ENCODE measurements at places on chromosomes 4 and X.

GRCh38 chr4:71201057-71201456, 137.8 kb upstream of the SLC4A4 start:
- no peak for DNase-seq

DNA sequence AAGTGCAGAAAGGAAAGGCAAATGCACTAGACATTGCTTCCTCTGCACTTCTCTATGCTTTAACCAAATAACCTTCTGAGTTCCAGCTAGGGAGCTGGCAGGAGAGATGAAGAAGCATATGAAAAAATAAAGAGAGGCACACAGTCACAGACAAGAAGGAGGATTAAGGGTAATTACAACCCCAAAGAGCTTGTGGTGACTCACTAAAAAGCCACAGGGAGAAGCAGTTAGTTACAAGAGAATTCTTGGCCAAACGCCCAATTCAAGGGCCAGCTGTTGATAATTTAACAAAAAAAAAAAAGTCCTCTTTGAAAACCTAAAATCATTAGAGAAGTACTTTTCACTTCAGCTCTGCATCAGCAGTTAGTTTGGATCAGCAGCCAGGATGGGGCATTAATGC, 478.0 kb downstream of the KCNIP4 start:
- no peak for DNase-seq

DNA sequence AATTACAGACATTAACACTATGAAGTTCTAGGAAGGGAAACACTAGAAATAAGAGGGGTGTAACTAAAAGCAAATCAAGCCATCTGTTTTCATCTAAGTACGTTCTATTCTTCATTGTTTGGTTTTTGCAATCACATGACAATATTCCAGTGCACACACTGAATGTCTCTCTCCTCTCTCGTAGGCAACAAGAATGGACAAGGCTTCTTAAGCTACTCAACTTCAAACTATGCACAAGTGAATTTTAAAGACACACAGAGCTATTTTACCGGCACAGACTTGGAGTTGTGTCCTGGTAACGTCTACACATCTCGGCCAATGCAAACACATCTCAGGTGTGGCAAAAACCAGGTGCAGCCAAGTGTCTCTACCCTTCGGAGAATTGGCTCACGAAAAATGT, 173.3 kb downstream of the PRKX start:
- DNase-seq, result no peak

- no peak for DNase-seq
Measured at GRCh38 chr4:13164783-13165331, 319.3 kb downstream of the RAB28 start.

DNA sequence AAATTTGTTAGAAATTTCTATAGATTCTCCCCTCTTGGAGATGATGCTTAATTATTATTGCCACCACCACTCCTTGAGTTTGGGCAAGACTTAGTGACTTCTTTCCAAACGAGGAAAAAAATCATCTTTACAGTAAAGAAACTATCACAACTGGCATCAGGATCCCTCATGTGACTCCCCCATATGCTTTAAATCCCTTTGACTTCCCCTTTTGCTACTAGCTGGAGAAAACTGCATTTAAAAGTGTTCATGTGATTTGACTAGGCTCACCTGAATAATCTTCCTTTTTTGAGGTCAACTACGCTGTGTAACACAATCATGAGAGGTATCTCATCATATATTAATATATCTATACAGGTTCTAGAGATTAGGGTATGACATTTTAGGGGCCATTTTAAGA, 30.3 kb upstream of the ENOX2 start:
- DNase-seq, result no peak

DNA sequence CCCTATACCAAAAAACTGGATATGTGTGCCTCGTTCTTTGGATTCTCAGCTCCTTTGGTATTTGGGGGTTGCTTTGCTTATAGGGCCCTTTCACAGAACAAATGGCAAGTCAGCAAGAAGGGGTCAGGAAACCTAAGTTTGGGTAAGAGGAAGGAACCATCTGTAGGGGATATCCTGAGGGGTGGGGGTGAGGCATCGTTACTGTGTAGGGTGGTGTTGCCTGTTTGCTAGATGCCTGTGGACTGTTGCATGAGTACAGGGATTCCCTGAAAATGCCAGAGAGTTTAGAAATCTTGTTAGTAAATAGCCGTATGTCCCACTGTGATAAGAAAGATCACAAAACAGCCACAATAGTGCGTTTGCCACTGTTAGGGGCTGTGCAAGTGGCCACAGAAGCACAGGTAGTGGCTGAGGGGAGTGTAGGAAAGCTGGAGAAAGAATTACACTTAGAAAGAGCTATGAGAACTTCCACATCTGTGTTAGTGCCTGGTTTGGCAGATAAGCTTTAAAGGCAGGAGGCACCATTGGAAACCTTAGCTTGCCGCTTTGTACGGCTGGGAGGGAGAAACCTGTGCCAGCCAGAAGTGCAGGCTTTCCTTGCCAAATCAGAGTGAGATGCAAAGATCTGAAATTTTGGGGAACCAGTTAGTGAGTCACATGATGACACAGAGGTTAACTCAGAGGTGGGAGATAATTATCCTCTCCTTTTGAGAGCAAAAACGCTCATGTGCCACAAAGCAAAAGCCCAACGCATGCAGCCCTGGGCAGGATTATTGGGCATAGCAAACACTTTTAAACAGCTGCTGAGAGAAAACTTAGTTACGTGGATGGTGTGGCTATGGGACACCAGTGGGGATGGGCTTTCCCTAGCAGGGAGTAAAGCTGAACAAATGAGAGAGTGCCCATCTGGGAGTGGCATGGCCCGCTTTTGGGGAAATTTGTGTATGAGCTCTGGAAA, 343.7 kb downstream of the ARAP2 start:
- no peak for DNase-seq

DNA sequence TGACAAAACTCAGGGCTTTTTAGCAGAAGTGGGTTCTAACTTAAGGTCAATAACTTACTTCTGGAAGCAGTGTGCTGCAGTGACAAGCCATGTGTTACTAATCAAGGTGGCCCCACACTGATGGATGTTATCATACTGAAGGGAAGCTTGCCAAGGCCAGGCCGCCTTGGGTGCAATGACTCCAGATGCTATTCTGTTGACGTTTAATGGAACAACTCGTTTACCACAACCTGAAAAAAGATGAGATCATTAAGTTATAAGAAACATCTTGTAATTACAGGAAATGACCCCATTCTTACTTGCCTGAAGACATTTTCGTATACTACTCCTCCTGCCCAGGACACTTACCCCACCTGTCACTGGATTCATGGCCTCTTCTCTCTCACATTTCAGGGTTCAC, 38.9 kb upstream of the TMPRSS11D start:
- no peak for DNase-seq

DNA sequence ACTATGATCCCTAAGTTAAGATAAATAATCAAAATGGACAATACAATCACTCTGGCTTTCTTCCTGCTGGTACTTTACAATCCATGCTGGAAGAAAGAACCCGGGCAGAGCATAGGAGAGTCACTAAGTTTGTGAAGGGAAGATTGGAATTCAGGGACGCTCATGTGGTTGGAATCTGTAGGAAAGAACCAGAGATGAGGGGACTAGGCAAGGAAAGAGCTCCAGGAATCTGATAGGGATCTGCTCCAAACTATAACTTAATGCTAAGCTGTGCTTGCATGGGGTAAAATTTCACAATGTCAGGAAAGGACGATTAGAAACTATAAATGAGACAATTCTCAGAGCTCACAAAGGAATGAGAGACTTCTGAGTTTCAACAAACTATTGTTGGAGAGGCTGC, 167.5 kb downstream of the ADGRA3 start:
- DNase-seq, result no peak

- no peak for DNase-seq
Measured at GRCh38 chr4:6984612-6985425, 58.4 kb upstream of the TADA2B start.

DNA sequence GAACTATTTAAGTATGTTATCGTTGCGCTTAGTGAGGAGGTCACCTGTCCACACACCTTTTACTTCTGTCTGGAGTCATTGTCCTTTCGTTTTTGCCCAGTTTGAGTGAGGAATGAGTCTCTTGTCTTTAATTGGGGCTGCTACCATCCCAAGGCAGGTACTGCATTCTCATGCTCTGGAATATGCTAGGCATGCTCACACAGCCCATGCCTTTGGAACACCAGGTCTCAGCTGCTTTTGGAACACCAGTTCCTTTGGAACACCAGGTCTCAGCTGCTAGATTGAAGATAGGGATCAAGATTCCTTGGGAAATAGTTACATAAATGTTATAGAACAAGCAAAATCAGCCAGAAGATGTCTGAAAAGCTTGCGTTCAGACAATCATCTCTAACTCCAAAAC, 73.1 kb downstream of the AREG start:
- no peak for DNase-seq

DNA sequence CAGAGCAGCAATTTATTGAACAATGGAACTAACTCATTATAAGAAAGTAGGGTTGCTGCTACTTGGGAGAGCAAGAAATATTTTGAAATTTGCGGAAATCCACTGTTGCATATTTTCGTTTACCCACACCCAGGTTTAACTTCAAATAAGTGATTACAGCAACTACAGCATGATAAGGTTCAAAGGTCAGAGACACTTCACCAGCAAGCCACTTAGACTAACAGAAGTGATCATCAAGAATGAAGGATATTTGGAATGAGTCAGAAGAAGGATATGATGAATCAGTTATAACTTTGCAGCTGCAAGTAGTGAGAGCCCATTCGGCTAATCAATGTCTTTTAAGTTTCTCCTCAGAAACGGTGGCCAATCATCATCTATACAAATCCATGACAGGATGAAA, 199.3 kb downstream of the TMA16 start:
- no peak for DNase-seq

DNA sequence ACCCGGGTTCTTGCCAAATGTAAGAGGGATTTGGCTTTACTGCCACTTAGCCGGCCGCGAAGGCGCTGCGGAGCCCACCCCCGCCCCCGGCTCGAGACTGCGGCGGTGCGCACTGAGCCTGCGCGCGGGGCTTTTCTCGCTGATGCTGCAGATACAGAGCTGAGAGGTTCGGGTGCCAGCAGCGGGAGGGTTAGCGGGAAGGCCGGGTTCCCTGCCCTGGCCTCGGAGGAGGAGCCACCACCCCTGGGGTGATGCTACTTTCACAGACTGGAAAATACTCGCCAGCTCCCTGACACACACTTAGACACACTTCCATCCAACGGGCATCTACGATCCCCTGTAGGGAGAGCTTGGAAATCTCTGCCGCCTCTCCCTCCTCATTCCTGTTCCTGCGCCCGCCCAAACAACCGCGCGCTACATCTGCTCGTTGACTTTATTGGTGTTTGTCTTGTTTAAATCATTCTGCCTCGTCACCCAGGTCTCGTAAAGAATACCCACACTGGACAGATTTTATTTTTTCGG, 2.1 kb upstream of the PCDH7 start:
- no peak for DNase-seq

DNA sequence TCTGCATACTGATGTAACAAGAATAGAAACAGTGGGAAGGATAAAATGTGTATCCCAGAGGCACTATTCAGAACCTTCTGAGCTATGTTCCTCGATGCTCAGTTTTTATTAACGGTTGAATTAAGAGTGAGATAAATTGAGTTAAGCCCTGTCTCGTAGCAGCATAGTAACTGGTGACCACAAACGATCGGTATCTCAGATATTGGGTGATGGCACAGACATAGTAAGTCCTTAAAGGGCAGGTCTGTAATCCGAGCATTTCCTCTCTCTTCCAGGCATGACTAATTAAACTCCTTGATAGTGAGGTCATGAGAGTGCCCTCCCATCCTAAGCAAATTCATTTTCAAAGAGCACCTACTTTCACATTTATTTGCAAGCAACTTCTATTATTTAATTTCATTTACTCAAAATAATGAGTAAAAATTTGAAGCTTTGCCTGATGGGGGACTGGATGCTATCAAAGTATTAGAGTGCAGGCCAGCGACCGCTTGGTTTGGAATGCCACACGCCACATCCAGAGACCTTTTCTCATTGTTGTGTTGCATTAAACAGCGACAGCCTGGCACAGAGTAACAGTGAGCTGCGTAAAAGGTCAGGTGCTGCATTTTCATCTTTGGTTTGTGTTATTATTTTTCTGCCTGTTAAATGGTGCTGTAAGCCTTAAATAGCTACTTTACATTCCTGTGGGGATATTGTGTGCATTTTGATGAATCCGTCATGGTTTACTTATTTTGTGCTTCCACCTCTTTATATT, 101.9 kb downstream of the PCDH7 start:
- no peak for DNase-seq

- DNase-seq, result no peak
Measured at GRCh38 chr4:88610771-88611170, 18.5 kb downstream of the HERC3 start.

DNA sequence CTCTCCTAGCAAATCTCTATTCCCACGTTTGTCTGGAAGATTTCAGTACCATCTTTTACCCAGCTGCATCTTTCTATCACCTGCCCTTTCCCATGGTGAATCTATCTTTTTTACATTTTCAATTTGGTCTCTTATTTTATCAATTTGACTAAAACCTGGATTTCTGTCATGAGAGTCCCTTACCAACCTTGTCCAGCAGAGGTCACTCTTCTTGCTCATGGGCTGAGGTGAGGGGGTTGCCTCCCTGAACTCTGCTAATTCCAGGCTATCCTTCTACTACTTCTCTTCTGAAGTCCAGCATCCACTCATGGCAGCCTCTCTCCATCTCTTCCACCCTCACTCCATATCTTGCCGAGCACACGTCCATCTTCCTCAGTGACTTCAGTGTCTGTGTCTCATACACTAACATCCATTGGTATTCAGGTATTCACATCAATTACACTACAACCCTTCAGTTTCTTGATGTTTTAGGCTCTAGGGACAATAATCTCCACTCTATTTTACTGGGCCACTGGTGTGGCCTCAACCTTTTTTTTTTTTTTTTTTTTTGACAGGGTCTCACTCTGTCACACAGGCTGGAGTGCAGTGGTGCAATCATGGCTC, 17.8 kb upstream of the ZNF827 start:
- DNase-seq, result no peak

- DNase-seq, result no peak
Measured at GRCh38 chrX:78330540-78330939, 3.1 kb upstream of the CYSLTR1 start.

- no peak for DNase-seq
Measured at GRCh38 chr4:146333895-146334262, 119.5 kb downstream of the REELD1 start.

- DNase-seq, result no peak
Measured at GRCh38 chr4:162837679-162838078, 329.0 kb downstream of the NAF1 start.

DNA sequence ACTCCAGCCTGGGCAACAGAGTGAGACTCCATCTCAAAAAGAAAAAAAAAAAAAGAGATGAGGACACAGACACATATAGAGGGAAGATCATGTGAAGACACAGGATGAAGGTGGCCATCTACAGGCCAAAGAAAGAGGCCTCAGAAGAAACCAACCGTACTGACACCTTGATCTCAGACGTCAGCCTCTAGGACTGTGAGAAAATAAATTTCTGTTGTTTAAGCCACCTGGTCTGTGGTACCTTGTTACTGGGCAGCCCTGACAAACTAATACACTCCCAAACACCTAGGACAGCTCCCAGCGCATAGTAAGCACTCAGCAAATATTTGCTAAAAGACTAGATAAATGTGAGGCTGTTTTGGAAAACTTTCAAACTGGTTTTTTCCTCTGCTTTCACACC, 59.2 kb upstream of the SMIM10 start:
- no peak for DNase-seq

- DNase-seq, result no peak
Measured at GRCh38 chr4:154044108-154044531, 255.2 kb upstream of the SFRP2 start.
